Smooth muscle cell of the coronary artery (primary cell): ENCODE measurements at places on chromosomes 12 and 14. TPM values are rescaled to one million over a fixed set of nuclear protein-coding genes. Genes with fewer than 3 reads are reported as not detected.

PHLDA1 gene
- total RNA-seq, result 23.9 and 33.2 TPM in 2 replicates

KRT80 gene
- total RNA-seq, result 0.75 TPM in 1 of 2 replicates, not detected in the other

RIMBP2 gene
- not detected in 2 replicates for total RNA-seq

COX8C gene
- total RNA-seq, result not detected in 2 replicates

PRR13 gene
- total RNA-seq, result 12.1 and 21.4 TPM in 2 replicates

GPR65 gene
- total RNA-seq, result 0.12 and 0.15 TPM in 2 replicates

SLC39A2 gene
- 1.3 TPM in 1 of 2 replicates, not detected in the other for total RNA-seq

CNIH1 gene
- total RNA-seq, result 76.3 and 342 TPM in 2 replicates
